Kasumi-1 (cell line): ENCODE measurements at places on chromosomes 3 and 15.

DNA sequence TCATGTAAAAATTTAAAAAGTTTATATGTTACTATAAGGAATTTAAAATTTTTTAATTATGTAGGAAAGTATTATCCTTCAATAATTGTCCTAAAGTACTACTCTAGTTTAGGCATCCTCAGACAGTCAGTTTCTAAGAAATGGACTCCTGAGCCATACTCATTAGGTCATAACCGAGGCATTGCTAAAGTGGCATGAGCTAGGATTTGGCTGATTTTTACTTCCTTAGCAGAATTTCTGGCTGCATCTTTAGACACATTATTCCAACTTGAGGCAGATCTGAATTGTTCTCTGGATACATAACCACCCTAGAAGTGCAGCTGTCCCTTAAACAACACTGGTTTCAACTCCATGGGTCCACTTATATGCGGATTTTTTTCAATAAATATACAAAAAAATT, 38.3 kb downstream of the IFT57 start:
- DNase-seq, result no peak

- DNase-seq, result no peak
Measured at GRCh38 chr3:57877116-57877515, 121.0 kb downstream of the SLMAP start.

DNA sequence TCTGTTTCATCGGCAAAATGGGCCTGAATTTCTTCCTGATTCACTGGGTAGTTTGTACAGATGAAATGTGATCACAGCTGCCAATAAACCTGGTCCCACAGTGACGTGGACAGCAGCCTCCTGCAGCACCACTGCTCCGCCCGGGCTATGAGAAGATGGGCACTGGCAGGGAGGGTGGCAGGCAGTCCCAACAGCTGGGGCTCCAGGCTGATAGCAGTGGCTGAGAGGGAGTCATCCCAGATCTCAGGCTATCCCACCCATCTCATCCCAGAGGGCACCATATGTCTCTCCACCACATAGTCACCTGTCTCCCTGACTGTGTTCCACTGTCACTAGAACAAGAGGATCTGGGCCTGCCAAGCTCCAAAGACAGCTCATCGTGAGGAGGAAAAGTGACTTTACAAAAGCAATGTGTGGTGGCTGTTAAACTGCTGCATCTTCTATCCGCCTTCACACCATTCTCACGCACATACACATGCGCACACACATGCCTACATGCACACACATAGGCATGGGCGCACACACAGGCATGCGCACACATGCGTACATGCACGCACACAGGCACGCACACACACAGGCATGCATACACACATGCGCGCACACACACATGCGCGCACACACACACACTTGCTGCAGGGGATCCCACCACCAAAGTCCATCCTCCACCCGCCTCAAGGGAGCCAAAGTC, 46.2 kb downstream of the RGMA start:
- DNase-seq, result no peak

DNA sequence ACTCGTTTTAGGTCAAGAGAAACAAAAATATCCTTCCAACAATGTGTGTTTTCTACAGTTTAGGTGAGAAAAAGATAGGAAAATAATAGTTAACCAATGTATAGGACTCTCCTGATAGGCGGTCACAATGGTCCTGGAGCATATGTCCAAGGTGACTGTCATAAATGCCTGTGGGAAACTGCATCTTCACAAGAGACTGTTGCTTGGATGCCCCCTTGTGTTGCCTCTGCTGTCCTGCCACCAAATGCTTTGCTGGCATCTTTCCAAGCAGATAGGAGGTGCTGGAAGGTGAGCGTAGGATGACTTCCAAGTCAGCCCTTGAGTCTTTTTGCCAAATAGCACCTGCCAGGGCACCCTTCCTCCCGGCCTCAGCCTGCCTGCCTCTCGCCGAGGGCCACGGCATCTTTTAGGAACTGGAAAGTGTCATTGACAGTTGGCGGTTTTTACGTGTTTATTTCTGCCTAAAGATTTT, 24.1 kb upstream of the SACM1L start:
- DNase-seq, result peak; percentile 73

- no peak for DNase-seq
Measured at GRCh38 chr3:933326-933725, 159.5 kb upstream of the CNTN6 start.

DNA sequence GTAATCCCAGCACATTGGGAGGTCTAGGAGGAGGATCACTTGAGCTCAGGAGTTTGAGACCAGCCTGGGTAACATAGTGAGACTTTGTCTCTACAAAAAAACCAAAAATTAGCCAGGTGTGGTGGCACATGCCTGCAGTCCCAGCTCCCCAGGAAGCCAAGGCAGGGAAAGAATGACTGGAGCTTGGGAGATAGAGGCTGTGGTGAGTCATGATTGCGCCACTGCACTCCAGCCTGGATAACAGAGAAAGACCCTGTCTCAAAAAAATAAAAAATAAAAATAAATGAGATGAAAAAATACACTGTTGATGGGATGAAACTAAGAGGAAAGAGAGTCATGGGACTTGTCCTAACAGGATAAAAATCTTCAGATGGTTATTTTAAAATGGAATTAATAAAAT, 137.6 kb downstream of the IMPG2 start:
- DNase-seq, result no peak

DNA sequence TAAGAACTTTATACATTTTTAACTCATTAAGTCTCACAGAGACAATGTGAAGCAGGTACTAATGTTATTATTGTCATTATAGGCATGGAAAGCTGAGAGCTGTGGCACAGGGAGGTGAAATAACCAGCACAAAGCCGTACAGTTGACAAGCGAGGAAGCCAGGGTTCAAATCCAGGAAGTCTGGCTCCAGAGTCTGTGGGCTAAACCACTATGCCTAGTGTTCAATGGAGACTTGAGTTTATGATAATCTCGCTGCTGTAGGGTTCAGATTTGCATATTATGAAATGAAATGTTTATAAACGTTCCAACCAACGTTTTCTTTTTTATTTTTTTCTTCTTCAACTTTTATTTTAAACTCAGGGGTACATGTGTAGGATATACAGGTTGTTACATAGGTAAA, 60.0 kb downstream of the CHST2 start:
- peak; percentile 6 for DNase-seq

DNA sequence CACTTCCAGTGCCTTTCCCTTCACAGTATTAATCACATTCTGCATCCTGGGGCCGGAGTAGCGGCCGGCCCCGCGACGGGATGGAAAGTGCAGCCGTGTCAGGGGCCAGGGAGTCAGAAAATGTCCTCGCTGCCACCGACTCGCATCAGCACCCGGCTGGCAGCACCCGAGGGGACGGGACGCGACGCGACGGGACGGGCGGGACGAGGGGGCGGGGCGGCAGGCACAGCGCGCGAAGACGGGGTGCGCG, 353 bp downstream of the ATG3 start:
- no peak for DNase-seq

- DNase-seq, result peak; percentile 96
Measured at GRCh38 chr3:70053293-70053692, 53.8 kb downstream of the SAMMSON start.

- no peak for DNase-seq
Measured at GRCh38 chr3:54432975-54433374, 310.6 kb downstream of the CACNA2D3 start.

GRCh38 chr3:27573780-27574437, 89.7 kb upstream of the SLC4A7 start:
- no peak for DNase-seq

- no peak for DNase-seq
Measured at GRCh38 chr15:48086133-48086532, 34.7 kb upstream of the SLC24A5 start.

DNA sequence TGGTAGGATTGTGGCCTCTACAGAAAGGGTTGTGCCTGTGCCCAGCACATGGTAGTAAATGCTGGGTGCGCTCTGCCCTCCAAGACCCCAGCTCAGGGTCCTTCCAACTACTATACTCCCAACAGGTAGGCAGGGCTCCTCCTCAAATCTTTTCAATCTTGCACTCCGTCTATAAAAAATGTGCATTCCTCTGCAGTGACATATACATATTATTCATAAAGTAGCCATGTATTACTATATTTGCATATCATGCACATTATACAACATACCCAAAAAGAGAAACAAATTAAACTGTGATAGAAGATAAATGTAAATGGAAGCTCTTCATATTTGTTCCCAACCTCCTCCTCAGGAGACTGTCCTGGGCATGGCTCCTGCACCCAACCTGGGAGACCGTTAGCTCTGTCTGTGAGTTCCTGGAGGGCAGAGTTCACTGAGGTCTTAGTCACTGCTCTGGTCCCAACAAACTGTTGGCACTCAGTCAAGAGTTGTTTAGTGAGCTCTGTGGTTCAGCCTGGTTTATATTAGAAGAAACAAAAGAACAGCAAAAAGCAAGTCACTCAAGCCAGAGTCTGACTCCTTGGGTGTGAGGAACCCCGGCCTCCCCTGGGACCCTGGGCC, 47.7 kb upstream of the GRIP2 start:
- DNase-seq, result no peak

- peak; percentile 11 for DNase-seq
Measured at GRCh38 chr3:141557961-141558706, 71.3 kb downstream of the RASA2 start.

DNA sequence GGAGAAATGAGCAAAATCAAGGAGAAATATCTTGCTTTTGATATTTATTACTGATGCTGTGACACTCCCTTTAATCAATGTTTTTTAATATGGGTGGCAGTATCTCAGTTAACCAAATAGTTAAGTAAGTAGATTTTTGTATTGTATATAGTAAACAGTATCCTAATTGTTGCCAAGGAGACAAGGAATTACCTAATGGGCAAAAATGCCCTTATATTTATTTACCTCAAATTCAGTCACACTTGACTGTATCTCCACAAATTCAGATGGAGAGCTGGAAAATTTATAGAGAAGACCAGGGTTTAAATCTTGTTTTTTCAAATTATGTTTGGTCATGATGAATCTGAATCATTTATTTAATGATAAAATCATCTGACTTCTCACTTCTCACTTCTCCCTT, 3.6 kb upstream of the CHD2 start:
- no peak for DNase-seq

DNA sequence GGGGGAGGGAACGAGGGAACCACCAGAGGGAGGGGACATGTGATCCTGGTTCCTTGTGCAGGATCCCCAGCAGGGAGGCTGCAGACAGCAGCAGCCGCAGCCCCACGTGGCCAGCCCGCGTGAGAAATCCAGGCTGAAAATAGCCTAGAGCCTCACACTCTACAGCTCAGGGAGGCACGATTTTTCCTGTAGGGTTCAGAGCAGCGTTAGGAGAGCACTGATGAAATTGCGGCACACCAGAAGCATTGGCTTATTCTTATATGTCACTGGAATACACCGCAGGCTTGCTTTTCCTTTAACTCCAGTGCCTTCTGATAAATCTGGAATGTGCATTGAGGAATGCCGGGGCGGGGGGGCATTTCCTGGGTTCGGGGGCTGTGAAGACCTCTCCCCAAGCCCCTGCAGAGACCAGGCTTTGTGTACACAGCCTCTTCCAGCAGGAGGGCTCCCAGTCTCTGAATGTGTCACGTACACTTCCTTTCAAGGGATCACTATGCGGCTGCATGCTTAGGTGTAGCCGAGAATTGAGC, 193.0 kb downstream of the ATP10A start:
- no peak for DNase-seq

DNA sequence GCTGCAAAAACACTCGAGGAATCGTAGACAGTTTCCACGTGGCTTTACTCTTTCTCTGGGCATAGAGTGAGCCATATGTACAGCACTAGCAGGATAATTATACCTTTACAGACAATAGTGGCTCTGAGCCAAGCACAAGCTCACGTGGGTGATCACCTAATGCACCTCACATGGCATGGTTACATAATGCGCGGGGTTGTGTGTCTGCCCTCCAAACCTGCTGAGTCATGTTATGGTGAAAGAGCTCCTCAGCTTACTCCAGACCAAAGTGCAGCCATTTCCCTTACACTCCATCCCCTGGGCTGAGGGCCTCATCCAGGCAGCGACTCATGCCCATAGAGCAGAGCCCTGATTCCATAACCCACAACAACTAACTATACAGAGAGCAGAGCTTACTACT, 1458.4 kb upstream of the CADM2 start:
- no peak for DNase-seq

- no peak for DNase-seq
Measured at GRCh38 chr3:150968341-150969035, 4.0 kb downstream of the CLRN1 start.

- DNase-seq, result no peak
Measured at GRCh38 chr15:79051941-79052731, 38.4 kb downstream of the RASGRF1 start.

GRCh38 chr15:89460048-89460447, 36.3 kb downstream of the RHCG start:
- DNase-seq, result no peak

DNA sequence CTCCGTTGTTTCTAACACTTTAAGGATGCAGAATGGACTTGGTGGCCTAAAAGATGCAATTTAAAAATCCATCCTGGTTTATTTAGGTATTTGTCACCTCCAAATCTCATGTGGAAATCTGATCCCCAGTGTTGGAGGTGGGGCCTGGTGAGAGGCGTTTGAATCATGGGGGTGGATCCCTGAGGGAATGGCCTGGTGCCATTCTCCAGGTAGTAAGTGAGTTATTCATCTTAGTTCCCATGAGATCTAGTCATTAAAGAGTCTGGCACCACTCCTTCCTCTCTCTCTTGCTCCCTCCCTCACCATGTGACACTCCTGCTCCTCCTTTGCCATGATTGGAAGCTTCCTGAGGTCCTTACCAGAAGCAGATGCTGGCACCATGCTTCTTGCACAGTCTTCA, 339.1 kb downstream of the NTRK3 start:
- DNase-seq, result no peak

GRCh38 chr3:36842275-36842674, 77.9 kb upstream of the DCLK3 start:
- no peak for DNase-seq

- DNase-seq, result no peak
Measured at GRCh38 chr3:100310355-100310965, 24.1 kb upstream of the NIT2 start.

DNA sequence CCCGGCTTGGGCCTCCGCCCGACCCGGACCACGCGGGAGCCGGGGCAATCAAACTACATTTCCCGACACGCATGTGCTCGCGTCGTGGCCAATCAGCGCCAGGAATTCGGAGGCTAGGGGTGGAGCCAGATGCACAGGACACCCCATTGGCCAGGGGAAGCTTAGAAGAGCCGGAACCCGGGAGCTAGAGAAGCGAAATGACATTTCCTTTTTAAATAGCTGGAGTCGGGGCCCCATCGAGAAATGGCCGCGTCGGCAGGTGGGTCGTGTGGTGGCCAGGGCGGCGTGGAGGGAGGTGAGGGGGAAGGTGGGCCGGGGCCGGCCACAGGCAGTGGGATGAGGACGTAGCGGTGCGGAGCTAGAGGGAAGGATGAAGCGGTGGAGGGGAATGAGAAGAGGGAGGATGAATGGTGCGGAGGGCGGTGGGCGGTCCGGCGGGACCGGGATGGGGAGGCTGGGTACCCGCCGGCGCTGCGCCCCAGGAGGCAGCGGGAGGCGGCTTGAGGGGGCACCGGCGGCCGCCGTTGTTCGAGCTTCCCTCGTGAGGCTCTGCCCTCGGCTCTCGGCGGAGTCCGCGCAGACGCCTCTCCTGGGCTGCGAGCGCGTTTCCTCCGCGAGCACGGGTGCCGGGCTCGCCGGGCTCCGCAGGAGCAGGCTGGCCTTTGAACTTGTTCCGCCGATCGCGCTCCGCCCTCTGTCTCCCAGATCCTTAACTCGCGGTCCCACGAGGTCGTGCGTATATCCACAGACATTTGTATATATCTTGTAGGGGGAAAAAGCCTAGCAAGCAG, at the start of gene KBTBD8:
Gene KBTBD8 (plus strand): TSS at position 195 of the 791 bp plus-strand sequence. CDS start 49 bp downstream, at position 244.
- peak; percentile 100 for DNase-seq

GRCh38 chr3:45610119-45610518, 15.6 kb downstream of the LIMD1 start:
- DNase-seq, result peak; percentile 11
